Iris pigment epithelial cell (primary cell): ENCODE measurements at places on chromosomes 3 and 15.

DNA sequence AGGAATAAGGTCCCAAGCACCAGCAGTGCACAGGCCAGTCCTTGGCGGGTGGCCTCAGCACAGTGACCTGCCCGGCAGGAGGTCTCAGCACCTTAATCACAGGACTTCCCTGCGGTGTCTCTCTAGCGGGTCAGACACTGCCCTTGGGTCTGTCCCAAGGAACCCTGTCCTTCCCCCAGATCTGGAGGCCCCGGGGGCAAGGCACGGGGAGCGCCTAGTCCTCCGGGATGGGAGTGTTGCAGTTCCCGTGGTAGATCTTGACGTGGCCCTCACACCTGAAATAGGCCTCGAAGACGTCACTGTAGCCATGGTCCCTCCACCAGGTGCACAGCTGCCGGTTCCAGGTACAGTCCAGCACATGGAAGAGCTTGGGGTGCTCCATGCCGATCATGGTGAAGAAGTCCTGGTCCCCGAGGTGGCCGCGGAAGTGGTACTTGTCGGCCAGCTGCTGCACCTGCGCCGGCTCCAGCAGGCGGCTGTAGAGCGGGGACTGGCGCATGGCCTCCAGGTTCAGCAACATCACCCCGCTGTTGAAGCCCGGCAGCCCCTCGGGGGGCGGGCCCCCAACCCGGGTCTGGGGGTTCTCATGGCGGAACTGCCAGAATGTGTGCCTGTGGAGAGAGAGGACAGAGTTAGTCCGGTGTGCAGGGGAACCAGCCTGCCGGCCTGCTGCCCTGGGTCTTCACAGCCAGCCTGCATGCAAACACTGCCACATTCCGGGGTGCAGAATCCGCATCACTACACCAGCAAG lies 201.3 kb downstream of the XXYLT1 start:
- no peak for DNase-seq

- DNase-seq = no peak
These were observed 47.8 kb downstream of the PLXNA1 start for GRCh38 chr3:127030508-127031412.

DNA sequence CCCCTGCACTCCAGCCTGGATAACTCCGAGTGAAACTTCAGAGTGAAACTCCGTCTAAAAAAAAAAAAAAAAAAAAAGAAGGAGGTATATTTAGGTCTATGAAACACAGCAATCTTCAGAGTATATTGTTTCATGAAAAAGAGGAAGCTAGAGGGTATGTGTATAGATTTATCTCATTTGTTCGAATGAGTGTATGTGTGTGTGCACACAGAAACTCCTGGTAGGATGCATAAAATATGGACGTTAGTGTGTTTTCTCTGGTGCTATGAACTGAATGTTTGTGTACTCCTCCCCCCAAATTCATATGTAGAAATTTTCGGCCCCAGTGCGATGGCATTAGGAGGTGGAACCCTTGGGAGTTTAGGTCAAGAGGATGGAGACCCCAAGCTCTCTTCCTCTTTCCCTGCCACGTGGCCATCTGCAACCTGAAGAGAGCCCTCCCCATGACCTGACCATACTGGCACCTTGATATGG lies 98.6 kb upstream of the KLF13 start:
- no peak for DNase-seq

DNA sequence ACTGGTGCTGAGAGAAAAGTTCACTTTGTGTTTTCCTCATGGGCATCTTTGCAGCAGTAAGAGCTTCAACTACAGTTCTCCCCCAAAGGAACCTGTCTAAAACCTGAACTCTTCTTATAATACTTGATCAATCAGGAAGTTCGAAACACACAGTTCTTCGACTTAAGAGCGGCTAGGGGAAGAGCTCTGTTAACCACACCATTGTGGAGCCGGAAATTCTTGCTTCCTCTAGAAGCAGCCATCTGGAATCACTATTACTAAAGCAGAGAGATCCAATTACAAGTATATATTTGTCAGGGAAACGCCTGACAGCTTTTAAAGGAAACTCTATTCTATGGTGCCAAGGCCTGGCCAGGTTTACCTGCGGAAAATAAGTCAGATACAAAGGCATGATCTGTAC lies 337.3 kb upstream of the CBLB start:
- DNase-seq = peak; percentile 68

- peak; percentile 84 for DNase-seq
These were observed 26.5 kb downstream of the PPP2R3A start for GRCh38 chr3:135992072-135992471.

GRCh38 chr15:51199541-51199940 lies 104.8 kb upstream of the TNFAIP8L3 start:
- DNase-seq = no peak

- DNase-seq = no peak
These were observed 397.0 kb downstream of the EPHA3 start for GRCh38 chr3:89504432-89504831.

DNA sequence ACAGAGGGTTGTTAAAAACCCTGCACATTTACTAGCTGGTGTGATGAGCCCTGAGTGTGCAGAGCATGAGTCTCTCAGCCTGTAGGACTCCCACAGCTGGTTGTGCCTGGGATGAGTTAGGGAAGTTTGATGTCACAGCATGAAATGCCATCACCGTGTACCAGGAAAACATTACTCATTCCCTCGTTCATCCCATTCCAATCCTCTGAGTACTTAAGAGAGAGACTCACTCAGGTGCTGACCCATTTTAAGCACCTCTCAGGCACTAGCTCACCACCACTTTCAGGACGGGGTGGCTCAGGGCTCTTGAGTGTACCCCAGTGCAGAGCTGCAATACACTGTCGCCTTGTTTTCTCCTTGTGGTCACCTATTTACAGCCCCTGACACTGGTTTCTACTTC lies 18.7 kb downstream of the MGLL start:
- DNase-seq = peak; percentile 91

- DNase-seq = no peak
These were observed 161.7 kb downstream of the POLR2M start for GRCh38 chr15:57867970-57868798.

GRCh38 chr3:40681658-40682055 lies 156.9 kb downstream of the ZNF621 start:
- no peak for DNase-seq

DNA sequence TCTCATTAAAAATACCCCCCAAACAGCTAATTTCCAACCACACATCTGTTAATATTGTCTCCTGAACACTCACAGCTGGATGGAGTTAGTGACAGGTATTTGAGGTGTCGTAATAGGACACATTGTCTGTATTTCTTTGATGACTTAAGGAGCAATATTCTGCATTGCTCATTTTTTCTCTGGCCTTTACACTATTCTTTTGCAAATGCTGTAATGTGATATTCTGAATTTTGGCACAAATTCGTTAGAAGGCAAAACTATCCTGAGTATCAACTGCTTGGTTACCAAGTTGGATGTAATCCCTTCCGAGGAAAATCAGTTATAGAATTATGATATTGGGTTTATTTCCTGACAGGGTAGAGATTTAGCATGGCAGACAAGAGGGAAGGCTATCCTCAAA lies 1030.2 kb downstream of the MCTP2 start:
- DNase-seq = no peak

DNA sequence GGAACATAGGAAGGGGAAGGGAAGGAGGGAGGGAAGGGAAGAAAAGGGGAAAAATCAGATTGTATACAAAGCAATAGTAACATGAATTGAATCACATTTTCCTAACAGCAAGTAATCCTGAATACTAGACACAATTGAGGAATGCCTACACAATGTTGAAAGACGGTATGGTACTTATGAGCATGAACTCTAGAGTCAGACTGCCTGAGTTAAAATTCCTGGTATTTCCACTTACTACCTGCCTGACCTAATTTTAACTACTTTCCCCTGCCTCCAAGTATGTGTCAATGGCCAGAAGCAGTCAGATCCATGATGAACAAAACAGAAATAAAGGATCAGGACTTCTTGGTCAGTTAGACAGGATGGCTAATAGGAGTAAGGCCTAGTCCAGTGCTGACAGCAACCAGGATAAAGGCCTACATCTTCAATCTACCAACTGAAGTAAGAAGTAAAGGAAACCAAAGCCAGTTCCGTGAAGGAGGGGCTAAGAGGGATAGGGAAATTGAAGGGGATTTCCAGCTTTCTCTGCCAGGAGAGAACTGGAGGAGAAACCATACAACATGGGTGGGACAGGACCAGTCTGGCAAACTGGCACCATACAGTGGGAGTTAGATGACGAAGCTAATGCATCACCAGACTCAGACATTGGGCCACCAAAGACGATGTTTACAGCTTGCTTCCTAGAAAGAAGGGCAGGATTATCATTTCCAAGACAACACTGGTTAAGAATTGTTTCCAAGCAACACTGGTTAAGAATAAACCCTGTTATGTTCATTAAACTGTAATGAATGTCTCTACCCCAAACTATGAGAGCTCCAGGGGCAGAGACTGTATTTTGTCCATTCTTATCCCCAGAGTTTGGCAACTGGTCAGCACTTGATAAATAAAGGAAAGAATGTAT lies 151.6 kb upstream of the UBE2E2 start:
- DNase-seq = no peak
